ENCODE measurements at places on chromosomes 13 and 19. TPM values are rescaled to one million over a fixed set of nuclear protein-coding genes. Genes with fewer than 3 reads are reported as not detected.

DNA sequence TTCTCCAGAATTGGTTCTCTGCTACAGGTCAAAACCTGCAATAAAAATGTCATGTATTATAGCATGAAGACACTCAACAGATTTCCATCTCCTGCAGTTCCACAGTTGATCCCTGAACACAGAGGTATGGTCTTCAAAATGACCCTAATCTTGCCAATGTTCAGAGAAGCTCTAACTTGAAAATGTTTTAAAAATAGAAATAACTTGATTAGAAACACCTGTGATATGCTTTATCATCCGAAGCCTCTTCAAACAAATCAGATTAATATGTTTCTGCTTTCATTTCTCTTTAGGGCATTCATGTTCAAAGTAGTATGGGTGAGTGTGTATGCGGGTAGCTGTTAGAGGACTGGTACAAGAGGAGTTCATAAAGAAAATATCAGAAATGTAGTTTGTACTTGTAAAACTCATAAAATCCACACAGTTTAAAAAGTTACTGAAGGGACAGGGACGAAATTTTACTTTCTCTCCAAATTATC lies 60.4 kb downstream of the KCNRG start:
- no peak for DNase-seq

DNA sequence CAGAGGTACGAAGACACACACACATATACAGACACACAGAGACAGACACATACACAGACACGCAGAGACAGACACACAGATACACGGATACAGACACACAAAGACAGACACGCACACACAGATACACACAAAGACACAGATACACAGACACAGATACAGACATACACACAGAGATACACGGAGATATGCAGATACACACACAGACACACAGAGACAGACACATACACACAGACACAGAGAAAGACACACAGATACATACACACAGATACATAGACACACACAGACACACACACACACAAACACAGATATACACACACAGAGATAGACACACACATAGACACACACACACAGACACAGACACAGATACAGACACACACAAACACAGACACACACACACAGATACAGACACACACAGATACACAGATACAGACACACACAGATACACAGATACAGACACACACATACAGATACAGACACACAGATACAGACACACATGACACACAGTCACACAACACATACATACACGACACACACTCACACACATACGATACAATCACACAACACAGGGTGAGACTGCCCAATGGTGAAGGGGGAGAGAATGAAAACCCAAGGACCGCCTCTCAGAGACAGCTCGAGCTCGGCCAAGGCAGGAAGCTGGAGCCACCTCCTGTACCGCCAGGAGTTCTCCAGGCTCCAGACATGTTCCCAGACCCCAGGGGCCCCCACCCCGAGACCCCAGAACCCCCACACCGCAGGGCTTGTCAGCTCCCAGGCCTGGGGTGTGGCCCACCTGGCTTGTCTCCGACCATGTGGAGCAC lies 8.8 kb upstream of the CCER2 start:
- DNase-seq: no peak

GRCh38 chr13:45678282-45678681 lies 23.8 kb upstream of the CBY2 start:
- DNase-seq: no peak

DNA sequence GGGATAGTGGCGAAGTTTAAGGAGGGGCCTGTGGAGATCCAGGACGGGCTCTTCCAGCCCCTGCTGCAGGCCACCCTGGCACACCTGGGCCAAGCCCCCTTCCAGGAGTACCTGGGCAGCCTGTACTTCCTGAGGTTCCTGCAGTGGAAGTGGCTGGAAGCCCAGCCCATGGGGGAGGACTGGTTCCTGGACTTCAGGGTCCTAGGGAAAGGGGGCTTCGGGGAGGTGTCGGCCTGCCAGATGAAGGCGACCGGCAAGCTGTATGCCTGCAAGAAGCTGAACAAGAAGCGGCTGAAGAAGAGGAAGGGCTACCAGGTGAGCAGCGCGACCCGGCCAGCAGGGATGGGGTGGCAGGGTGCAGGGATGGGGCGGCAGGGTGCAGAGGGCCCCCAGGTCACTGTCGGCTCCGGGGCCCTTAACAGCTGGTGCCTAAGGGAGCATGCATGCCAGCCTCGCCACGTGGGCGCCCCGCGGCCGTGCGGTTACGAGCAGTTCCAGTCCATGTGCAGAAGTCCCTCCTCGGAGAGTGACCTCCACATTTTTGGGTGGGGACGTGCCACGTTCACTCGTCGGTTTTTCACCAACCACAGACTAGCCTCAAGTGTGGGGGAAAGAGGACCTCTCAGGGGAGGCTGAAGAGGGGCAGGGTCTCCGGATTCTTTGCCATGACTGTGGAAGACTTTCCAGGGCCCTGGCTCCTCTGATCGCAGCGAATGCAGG lies 912 bp downstream of the GRK1 start:
- DNase-seq: no peak

- DNase-seq: no peak
These were observed 217.4 kb downstream of the DLEU7 start for GRCh38 chr13:50626101-50626547.

GRCh38 chr13:44895264-44895952 lies 93.9 kb downstream of the NUFIP1 start:
- no peak for DNase-seq

DNA sequence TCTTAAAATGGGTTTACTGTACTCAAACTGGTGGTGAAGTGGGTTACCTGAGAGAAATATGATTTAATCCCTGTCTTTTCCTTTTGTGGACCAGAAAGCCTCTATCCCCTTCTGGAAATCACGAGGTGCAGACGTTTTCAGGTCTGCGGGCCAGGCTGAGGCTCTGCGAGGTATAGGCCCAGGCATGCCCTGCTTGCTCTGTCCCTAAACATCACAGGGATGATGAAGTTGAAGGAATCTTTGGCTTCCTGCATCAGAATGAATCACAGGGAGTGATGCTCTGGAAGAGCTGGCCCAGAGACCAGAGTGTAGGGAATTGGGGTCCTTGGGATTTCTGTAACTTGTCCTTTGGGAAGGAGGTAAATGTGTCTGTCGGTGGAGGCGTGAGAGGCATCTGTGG lies 18.4 kb upstream of the CHST8 start:
- no peak for DNase-seq

DNA sequence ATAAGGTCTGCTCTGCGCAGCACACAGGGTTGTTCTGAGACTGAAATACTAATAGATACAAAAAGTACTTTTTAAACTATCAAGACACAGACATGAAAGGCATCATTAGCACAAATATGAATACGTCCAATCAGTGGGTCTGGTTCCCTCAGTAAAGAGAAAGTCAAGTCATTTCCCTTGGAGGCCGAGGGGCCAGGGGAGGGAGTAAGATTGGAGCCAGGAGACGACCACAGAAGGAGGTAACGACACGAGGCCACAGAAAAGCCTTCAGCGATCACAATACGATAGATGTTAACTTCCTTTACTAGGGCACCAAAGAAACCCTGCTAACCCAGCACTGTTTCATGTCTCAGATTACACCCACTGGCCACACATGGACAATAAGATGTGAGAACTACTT lies 5.3 kb downstream of the CARS2 start:
- DNase-seq: no peak

DNA sequence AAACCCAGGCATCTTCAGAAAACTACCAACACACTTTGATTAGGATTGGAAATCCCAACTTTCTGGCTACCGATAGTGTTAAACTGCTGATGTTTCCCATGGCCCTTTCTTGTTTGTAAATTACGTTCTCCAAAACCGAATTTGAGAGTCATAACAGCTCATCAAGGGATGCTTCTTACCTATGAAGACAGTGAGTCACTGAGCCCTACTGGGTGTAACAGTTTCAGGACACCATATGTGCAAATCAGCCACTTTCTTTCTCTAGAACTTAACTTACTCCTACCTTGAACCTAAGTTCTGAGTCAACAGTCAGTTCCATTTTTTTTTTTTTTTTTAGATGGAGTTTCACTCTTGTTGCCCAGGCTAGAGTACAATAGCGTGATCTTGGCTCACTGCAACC lies 410.1 kb upstream of the TSHZ3 start:
- DNase-seq: no peak

DNA sequence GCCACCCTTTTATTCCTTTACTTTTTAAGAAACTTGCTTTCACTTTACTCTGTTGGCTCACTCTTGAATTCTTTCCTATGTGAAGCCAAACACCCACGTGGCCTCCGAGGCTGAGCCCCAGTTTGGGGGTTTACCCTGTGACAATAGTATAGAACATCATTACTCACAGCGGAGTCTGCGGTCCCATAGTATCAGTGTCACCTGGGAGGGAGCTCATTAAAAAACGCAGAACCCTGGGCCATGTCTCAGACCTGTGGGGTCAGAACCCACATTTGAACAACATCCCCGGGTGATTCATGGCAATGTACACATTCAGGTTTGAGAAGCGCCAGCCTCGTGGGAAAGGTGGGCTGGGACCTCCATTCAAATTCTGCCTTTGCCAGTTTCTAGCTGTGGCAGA lies 36.0 kb upstream of the UBL3 start:
- DNase-seq: no peak

GRCh38 chr19:55341171-55341588 lies 1.5 kb downstream of the KMT5C start:
- DNase-seq: peak; percentile 74

DNA sequence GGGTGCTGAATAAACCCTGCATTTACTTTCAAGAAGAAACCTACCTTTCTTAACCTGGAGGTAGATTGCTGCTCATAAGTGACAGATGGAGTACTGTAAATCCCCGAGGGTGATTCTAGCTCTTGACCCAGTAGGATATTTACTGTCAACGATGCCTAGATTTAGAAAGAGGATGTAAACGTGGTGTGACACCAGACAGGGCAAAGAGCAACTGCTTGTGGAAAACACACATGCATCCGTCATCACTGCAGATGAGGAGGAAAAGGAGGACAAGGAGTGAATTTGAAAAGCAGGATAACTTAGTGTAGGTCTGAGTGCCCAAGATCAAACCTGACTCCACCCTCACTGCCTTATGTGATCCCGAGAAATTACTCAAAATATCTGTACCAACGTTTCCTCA lies 9.8 kb upstream of the CLN5 start:
- DNase-seq: no peak

DNA sequence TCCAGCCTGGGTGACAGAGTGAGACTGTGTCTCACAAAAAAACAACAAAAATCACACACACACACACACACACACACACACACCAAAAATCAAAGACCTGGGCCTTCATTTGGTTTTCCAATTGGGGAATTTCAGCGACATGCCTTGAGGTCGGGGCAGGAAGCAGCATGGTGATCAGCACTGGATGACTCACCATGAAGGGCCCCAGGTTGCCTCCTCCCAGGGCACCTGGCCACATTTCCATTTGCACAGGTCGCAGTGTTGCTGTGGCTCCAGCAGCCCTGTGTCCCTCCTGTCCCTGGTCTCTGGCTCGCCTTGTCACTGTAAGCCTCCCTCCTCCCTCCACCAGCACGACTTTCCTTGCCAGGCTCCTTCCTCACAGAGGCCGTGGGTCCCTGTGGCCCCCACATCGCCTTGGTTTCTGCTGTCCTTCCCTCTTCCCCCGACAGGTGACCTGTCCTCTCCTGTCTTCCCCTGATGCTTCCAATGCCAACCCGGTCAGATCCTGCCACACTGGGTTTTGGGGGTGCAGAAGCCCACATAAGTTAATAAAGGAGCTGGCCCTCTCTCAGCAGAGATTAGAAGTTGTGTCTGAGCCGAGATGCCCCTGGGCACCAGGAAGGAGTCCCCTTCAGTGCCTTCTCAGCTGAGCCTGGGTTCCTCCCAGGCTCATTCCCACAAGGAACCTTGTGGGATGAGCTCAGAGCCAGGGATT lies 66.7 kb downstream of the GPR12 start:
- no peak for DNase-seq

GRCh38 chr19:39082745-39083598 lies 1.2 kb upstream of the ACP7 start:
- DNase-seq: no peak

- no peak for DNase-seq
These were observed 6.8 kb upstream of the KBTBD6 start for GRCh38 chr13:41139296-41139966.

GRCh38 chr13:38606699-38607535 lies 80.0 kb upstream of the FREM2 start:
- no peak for DNase-seq

DNA sequence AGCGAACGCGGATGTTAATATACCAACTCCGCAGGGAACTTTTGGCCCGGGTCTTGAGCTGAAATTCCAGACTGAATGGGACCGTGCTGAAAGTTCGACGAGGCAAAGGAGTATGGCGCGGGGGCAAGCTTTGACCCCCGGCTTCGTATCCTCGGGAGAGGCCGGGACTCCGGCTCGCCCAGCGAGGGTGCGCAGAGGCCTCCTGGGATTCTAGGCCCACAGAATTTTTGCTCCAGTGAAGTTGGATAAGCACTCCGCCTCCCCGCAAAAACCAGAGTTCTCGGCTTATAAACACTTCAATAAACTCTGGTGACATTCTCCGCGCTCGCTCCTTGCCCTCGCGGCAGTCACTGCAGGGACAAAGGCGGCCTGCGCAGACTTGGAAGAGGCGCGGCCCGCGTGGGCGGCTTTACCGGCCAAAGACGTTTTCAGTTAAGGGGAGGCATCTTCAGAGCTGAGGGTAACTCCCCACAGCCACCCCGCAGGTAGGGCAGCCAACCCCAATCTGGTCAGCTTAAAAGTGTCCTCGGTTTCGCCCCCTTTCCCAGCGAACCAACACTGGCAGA lies 112.6 kb downstream of the KCNRG start:
- DNase-seq: no peak

GRCh38 chr13:82330499-82330898 lies 1551.8 kb downstream of the SLITRK1 start:
- DNase-seq: no peak

Gene HIF3A
- polyA plus RNA-seq: 58.2 TPM

Gene NHLRC3
- 88.7 TPM for polyA plus RNA-seq

Gene CABP5
- not detected for polyA plus RNA-seq

Gene TTC9B
- 0.25 TPM for polyA plus RNA-seq

Gene IRGC
- polyA plus RNA-seq: not detected

Gene KCNRG
- polyA plus RNA-seq: 2.1 TPM

Gene VSTM1
- polyA plus RNA-seq: not detected

Gene GRIK5
- polyA plus RNA-seq: 26.3 TPM

Data from left kidney (tissue), 8 donors.